ENCODE measurements at places on chromosomes 1 and 21.
A peak's percentile ranks its signal among the peaks of the same experiment; 100 is the strongest.

- peak; percentile 73 for DNase-seq
Measured at GRCh38 chr21:42652527-42653230, 742 bp upstream of the PDE9A start.

GRCh38 chr21:27422435-27422834, 455.5 kb upstream of the ADAMTS5 start:
- DNase-seq: no peak

GRCh38 chr1:224256640-224257039, 73.3 kb downstream of the NVL start:
- DNase-seq: no peak

GRCh38 chr1:182129398-182129797, 67.9 kb upstream of the ZNF648 start:
- no peak for DNase-seq

GRCh38 chr1:5490635-5491034, 501.6 kb downstream of the NPHP4 start:
- DNase-seq: no peak

- no peak for DNase-seq
Measured at GRCh38 chr1:62040450-62040849, 154.2 kb upstream of the L1TD1 start.

- DNase-seq: no peak
Measured at GRCh38 chr1:217096200-217096599, 373.0 kb upstream of the ESRRG start.

- peak; percentile 15 for DNase-seq
Measured at GRCh38 chr1:159598196-159598595, 10.6 kb downstream of the APCS start.

DNA sequence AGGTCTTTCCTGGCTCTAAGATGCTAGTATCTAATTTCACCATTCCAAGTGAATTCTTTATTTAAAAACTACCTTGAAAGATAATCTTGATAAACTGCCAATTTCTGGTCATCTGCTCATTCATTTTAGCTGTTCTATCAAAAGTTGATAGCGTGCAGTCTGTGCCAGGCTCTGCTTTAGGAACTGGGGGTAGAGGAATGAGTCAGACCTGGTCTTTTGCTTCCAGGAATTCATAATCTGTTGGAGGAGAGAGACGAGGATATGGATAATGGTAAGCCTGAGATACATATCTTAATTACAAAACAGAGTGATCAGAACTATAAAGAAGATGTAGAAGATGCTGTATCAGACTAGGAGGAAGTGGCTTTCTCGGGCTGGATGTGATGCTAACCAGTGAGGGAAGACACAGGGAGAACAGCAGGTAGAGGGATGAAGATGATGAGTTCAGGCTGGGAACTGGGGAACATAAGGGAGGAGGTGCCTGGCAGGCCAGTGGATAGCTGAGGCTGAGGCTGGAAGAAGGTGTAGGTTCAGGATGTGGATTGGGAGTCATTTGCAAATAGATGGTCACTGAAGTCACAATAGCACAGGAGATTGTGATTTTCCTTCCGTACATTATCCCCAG, 12.3 kb upstream of the PHC2 start:
- no peak for DNase-seq
